ENCODE measurements at places on chromosomes 1 and 21.

DNA sequence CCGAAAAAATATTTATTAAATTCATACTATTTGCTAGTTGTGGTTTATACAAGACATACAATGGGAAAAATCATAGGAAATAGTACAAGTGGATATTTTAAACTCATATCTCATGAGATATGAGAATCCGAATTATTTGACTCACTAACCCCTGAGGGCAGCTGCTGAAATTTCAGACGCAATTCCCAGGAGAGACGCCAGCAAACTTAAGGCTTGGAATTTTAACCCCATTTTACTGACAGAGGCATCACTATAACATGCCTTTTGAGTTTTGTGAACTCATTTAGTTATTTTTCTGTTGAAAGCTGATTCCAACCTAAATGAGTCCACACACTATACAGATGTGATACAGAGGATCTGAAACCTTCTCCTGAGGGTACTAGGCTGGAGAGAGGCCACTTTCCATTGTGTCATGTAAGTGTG lies 5.9 kb upstream of the MROH9 start:
- DNase-seq, result no peak

- peak; percentile 79 for DNase-seq
Measured at GRCh38 chr1:43454270-43455011, 710 bp upstream of the HYI start.

- no peak for DNase-seq
Measured at GRCh38 chr1:21742578-21742977, 40.4 kb downstream of the USP48 start.

- no peak for DNase-seq
Measured at GRCh38 chr1:204227351-204227750, 13.6 kb upstream of the GOLT1A start.

GRCh38 chr1:19636065-19636464 lies 8.0 kb upstream of the NBL1 start:
- DNase-seq, result no peak

GRCh38 chr21:41953831-41954653 lies at the start of gene C2CD2:
TSS of gene C2CD2 (minus strand) at chr21:41954018. CDS start at chr21:41953648, 370 bp downstream.
- DNase-seq, result no peak

GRCh38 chr21:25560891-25561290 lies 46.4 kb downstream of the MRPL39 start:
- no peak for DNase-seq

DNA sequence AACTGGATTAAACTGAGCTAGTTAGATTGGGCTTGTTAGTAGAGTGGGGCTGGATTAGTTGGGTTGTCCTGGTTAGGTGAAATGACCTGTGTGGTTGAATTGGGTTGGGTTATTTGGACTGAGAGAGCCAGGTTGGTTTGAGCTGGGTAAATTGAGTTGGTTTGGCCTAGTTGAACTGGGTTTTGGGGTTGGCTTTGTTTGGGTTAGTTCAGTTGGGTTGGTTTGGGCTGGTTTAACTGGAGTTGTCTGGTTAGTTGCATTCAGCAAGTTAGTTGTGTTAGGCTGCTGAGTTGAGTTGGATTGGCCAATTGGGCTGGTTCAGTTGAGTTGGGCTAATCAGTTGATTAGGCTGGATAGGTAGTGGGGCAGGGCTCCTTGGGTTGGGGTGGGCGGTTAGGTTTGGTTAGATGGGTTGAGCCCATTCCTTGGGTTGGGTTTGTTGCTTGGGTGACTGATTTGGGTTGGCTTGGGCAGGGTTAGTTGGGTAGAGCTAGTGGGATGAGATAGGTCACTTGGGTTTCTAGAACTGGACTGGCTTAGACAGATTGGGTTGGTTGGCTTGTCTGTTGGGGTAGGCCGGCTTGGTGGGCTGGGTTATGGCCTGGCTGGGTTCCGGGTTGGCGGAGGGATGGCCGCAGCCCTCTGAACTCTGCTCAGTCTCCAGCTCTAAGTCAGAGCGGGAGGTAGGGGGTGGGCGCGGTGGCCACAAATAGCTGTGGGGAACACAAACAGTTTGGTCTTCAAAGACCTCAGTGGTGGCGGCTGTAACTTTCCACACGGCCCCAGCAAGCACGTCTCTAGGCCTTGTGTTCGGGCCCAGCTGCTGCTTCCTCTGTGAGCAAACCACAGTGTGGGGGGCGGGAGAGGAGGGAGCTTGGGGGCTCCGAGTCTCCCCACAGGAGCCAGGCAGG lies 67.2 kb upstream of the RUNX3 start:
- DNase-seq, result no peak

- DNase-seq, result peak; percentile 40
Measured at GRCh38 chr1:156146020-156146768, 7.2 kb upstream of the SEMA4A start.

GRCh38 chr1:203537806-203538464 lies 44.0 kb downstream of the OPTC start:
- DNase-seq, result no peak

- DNase-seq, result no peak
Measured at GRCh38 chr1:169484101-169484500, 1.6 kb downstream of the SLC19A2 start.

- no peak for DNase-seq
Measured at GRCh38 chr1:26327956-26328362, 10.2 kb downstream of the CD52 start.

- DNase-seq, result peak; percentile 35
Measured at GRCh38 chr1:92944901-92945747, 16.1 kb downstream of the DIPK1A start.

DNA sequence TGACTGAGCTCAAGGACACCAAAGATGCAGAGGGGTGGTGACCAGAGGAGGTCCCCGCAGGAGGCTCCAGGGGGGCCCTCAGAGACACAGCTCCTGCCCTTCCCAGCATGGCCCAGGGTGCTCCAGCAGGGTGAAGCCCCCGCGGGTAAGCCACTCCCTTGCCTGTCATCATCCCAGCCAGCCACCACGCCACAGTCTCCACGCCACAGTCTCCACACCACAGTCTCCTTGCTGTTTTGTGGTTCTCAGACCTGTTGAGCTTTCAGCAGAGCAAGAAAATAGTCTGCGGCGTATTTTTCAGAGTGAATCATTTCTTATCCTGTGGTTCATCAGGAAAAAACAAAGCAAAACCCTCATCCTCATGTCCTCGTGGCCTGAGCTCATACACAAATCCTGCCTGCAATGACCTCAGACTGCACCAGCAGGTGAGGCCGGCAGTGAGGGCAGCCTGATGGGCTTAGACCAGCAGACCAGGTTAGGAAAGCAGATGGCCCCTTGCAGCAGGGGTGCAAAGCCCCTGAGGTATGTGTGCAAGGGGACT lies 25.7 kb upstream of the ABCG1 start:
- no peak for DNase-seq

DNA sequence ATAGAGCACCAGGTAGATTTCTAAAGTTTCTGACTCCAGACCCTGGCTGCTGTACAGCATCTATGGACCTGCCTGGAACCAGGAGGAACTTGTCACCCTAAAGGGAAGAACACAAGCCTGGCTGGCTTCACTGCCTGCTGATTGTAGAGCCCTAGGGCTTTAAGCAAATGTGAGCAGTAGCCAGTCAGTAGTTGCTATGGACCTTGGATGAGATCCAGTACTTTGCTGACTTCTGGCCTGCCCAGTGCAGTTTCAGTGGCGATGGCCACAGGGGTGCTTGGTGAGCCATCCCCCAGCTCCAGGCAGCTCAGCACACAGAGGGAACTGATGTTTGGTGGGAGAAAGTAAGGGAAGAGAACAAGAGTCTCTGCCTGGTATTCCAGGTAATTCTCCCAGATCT lies 68.4 kb downstream of the ATP6V1G3 start:
- DNase-seq, result no peak

DNA sequence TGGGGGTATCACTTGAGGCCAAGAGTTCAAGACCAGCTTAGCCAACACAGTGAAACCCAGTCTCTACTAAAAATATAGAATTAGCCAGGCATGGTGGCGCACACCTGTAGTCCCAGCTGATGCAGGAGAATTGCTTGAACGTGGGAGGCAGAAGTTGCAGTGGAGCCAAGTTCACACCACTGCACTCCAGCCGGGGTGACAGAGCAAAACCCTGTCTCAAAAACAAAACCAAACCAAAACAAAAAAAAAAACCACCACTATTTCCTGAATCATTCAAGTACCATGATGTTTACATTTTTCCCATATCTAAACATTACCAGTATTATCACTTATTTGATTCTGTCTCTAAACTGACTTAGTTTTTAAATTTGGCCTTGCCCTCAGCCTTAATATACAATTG lies 29.5 kb downstream of the TUT4 start:
- DNase-seq, result no peak

DNA sequence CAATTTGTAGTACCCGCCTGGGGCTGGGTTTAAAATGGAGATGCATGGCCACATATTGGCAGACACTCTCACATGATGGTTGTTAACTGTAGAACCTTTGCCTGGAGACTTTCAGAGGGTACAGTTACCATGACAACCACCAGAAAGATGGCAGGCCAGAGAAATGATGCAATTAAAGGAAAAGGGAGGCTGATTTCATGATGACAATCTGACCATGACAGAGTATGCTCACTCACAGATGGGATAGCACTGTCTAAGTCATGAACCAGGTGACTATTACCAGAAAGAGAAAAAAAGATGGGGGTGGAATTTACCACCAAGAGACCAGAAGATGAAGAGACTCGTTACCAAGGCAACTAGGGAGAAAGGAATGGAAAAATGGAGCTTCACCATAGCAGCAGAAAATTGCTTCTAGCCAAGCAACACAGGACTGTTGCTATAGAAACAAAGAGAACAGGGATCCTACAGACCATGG lies 3.5 kb upstream of the TRIT1 start:
- no peak for DNase-seq

DNA sequence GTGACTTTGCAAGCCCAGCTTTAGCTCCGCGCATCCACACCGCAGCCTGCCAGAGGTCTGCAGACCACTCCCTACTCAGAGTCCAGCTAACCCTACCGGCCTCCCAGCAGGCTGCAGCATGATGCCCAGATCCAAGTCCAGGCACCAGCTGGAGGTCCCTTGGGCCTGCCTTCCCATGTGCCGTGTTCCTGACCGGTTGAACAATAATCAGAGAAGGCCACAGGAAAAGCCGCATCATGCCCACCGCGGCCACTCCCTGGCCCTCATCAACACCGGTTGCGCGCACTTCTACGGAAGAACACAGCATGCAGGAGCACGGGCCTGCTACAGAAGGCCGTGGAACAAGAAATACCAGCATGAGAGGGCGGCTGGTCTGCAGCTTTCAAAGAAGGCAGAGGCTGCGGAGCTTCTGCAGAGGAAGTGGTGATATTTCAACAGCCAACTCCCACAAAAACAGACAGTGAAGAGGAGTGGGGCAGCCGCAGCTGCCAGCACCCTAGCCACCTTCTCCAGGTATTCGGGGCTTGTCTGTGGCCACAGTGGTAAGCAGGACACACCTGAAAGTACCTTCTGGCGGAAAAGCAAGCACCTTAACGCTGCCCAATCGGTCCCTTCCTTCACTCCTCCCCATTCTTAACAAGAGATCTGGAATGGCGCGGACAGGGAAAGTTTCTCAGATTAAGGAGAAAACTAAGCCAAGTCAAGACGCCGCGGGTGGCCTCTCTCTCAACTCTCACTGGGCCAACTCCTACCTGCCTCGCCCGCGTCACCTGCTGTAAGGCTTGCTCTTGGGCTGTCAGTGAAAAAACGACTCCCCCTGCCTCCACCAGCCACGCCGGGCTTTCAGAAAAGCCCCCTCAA lies 1.5 kb downstream of the PGBD5 start:
- DNase-seq, result peak; percentile 43

DNA sequence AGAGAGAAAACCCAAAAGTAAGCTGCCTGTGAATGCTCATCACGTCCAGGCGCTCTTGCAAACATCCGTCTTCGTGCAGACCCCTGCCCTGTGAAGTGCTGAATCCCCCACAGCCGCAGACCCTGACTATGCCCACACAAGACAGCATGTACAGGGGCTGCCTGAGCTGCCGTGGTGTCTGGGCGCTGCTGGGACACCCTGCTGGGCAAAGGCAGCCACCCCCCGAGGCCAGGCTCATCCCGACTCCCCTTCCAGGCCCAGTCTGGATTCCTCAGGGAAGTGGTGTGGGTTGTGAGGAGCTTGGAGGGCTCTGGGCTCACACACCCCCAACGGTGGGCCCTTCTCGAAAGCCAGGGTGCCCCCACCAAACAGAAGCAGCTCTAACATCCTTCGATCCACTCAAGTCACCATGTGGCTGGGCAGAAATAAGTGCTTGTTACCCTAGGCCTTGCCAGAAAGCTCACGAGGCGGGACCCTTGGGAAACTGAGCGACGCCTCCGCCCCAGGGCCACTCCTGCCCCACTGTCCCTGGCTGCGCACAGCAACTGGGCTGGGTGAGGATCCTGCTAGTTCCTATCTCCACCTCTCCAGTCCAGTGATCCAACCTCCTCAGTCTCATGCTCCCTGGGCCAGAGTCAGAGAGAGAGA lies 4.8 kb upstream of the WNT9A start:
- no peak for DNase-seq

DNA sequence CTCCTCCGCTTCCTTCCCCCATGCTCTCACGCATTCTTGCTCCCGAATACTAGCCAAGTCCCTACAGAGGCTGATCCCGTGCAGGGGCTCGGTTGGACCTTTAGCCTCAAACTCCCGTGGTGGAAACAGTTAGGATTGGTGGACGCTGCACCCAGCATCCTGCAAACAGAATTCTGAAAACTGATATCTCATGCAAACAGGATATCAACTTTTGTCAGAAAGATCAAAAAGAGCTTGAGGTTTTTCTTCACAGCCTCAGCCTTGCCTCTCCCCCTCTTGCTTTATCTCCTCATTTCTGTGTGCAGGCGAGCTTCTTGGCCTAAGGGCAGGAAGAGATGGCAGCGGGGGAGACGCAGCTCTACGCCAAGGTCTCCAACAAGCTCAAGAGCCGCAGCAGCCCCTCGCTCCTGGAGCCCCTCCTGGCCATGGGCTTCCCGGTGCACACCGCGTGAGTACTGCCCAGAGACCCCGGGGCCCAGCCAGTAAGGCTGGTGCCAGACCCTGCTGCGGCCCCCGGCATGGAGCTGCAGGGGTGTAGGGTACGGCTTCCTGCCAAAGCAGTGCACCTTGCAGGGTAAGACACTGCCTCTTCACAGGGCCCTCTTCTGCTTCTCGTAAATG lies at the start of gene UBASH3A:
TSS of gene UBASH3A (plus strand) at position 292 of the 621 bp plus-strand sequence. CDS start at position 336, 44 bp downstream.
- DNase-seq, result no peak

DNA sequence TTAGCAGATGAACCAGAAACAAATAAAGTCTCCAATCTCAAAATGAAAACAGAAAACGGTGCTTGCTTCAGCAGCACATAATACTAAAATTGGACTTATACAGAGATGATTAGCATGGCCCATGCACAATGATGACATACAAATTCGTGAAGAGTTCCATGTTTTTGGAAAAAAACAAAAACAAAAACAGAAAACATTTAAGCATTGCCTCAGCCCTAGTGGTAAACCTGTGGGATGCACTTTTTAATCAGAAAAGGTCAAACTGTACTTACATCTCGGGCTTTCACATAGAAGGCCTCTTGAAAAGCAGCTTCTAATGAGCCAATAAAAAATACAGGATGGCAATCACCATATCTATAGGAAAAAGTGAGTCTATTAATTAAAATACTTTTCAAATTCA lies 159.1 kb upstream of the DMRTA2 start:
- no peak for DNase-seq

Measured in head of caudate nucleus (tissue), 42 donors.